ENCODE measurements at places on chromosomes 4 and X. TPM values are rescaled to one million over a fixed set of nuclear protein-coding genes. Genes with fewer than 3 reads are reported as not detected.

H2BW2 gene
- not detected for total RNA-seq

HSD17B11 gene
- 57.0 TPM for total RNA-seq

RBMXL3 gene
- not detected for total RNA-seq

MYOZ2 gene
- not detected for total RNA-seq

GNL3L gene
- total RNA-seq, result 24.0 TPM

OPRPN gene
- total RNA-seq, result not detected

LGI2 gene
- total RNA-seq, result 0.09 TPM

TEX13C gene
- not detected for total RNA-seq

CXXC4 gene
- 0.06 TPM for total RNA-seq

ZMAT1 gene
- not detected for total RNA-seq

PROM1 gene
- 0.53 TPM for total RNA-seq

AFF2 gene
- not detected for total RNA-seq

PAGE1 gene
- not detected for total RNA-seq

SATL1 gene
- total RNA-seq, result not detected

GLOD5 gene
- total RNA-seq, result not detected

TENM3 gene
- 1.4 TPM for total RNA-seq

CCDC120 gene
- total RNA-seq, result 3.5 TPM

RASGEF1B gene
- 0.05 TPM for total RNA-seq

OR13H1 gene
- not detected for total RNA-seq

VCX gene
- not detected for total RNA-seq

APELA gene
- not detected for total RNA-seq

CCSER1 gene
- not detected for total RNA-seq

PCDH10 gene
- 0.12 TPM for total RNA-seq

DRP2 gene
- 0.19 TPM for total RNA-seq

CXCL6 gene
- not detected for total RNA-seq

POLN gene
- 0.71 TPM for total RNA-seq

GAGE12H gene
- total RNA-seq, result not detected

SSX1 gene
- total RNA-seq, result not detected

ZIC3 gene
- total RNA-seq, result not detected

HTR2C gene
- total RNA-seq, result not detected

COL25A1 gene
- not detected for total RNA-seq

NXF2 gene
- not detected for total RNA-seq

FAM9B gene
- total RNA-seq, result 0.06 TPM

C4orf33 gene
- 4.0 TPM for total RNA-seq
